MG63 (cell line): ENCODE measurements at places on chromosomes 6 and 20. TPM values are rescaled to one million over a fixed set of nuclear protein-coding genes. Genes with fewer than 3 reads are reported as not detected.

The FAM217A gene
- total RNA-seq: not detected in 2 replicates

DNA sequence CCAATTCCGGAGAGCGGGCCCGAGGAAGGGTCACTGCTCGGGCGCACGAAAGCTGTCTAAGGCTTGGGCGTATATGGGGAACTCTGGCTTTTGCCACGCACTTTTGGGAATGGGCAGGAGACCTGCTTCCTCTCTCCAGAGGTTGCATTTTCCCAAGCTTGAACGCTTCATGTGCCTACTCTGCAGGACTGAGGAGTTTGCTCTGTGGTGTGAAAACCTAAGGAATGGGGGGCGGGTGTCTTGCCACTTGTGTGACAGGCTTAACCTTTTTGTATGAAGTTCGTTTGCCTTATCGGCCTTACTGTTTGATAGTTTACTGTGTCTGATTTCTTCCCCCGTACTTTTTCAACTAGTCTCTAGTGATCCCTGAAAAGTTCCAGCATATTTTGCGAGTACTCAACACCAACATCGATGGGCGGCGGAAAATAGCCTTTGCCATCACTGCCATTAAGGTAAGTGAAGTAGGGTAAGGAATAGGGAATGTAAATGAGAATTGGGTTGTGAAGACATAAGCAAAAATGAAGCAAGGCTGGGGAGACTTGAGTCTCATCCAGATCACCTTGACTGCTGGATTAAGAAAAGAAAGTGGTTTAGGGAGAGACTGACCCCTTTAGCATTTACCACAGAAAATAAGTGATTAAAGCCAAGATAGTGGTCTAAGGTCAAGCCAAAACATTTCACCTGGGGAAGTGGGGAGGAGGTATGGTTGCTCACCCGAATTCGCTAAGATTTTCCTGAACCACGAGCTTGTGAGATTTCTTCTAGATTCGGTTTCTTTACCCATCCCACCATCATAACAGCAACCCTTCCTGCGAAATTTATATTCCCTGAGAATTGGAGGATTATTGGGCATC lies 627 bp downstream of the RPS18 start:
- no peak for DNase-seq

The TXLNB gene
- total RNA-seq: not detected in 2 replicates

- no peak for DNase-seq
Measured at GRCh38 chr6:27863962-27864905, 48.0 kb downstream of the OR2B2 start.
